Effector CD4-positive, alpha-beta T cell (primary cell): ENCODE measurements at places on chromosomes 11 and 22.

DNA sequence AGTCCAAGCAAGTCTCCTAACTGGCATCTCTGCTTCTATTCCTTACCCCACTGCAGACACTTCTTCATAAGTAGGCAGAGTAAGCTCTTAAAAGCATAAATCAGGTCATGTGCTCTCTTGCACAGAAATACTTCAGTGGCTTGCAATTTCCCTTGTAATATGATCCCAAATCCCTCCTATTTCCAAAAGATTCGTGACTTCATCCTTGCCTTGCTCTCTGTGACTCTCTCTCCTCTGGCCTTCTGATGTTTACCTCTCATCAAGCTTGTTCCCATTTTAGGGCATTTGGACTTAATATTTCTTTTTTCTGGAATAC lies 37.4 kb upstream of the NCR3LG1 start:
- no peak for DNase-seq

GRCh38 chr11:35235936-35236666 lies 97.1 kb downstream of the CD44 start:
- DNase-seq: peak; percentile 56

DNA sequence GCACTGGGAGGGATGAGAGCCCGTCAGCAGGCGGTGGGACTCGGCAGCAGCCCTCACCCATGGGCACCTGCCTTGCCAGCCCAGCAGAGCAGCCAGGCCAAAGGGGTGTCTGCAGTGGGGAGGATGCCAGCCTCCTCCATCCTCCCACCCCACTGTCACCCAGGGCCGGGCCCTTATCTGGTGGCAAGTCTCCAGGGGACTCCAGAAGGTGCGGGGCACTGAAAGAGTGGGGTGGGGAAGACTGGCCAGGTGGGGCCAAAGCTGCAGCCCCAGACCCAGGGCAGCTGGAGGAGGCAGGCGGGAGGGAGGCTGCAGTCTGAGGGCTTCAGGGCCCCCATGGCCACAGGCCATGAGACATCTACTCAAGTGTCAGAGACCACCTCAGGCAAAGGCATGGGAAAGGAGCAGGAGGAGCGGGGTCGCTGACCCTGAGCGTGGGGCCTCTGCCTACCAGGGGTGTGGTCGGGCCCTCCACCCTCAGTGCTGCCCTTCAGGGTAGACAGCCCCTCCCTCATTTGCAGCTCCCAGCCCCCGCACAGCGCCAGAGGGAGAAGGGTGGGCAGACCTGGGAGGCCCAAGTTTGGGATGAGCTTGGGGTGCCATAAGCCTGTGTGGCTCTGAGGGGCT lies 3.5 kb downstream of the DGCR6L start:
- DNase-seq: no peak

- peak; percentile 62 for DNase-seq
Observed at GRCh38 chr22:37051391-37052385, at the start of gene KCTD17. TSS of gene KCTD17 (plus strand) at chr22:37051742. CDS start at chr22:37051761, 19 bp downstream.

- no peak for DNase-seq
Observed at GRCh38 chr11:107996006-107996776, 12.5 kb upstream of the CUL5 start.

- no peak for DNase-seq
Observed at GRCh38 chr11:32365192-32365591, 70.1 kb downstream of the WT1 start.

DNA sequence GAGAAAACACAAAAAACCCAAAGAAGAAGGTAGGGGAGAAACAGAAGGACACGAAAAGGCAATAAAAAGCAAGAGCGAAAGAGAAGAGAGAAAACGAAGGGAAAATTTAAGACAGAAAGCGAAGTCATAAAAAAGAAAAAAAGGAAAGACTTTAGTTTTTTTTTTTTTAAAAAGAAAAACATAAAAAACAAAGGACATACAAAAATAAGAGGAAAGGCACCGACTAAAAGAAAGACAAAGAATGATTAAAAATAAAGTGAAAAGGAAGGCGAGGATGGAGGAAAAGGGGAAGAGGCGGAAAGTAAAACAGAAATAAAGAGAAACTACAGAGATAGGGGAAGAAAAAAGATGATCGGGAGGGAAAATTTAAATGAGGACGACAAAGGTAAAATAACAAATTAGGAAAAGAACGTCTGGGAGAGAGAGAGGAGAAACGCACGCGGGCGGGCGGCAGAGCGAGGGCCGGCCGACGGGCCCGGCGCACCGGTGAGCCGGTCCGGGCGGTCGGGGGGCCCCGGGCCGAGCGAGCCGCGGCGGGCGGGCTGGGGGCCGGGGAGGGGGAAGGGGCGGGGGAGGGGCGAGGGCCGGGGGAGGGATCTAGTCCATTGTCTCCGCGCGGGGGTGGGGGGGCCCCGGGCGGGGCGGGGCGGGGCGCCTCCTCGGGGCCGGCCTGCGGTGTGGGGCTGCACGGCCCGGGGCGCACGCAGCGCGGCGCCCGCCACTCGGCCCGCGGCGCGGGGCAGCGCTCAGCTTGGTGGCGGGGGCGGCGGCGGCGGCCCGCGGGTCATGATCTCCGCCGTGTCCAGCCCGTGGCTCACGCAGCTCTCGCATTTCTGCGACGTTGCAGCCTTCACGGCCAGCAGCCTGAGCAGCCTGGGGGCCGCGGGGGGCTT lies at the start of gene TBX1:
Gene TBX1 (plus strand): TSS at position 721 of the 893 bp plus-strand sequence. CDS start 66 bp downstream, at position 787.
- DNase-seq: no peak

DNA sequence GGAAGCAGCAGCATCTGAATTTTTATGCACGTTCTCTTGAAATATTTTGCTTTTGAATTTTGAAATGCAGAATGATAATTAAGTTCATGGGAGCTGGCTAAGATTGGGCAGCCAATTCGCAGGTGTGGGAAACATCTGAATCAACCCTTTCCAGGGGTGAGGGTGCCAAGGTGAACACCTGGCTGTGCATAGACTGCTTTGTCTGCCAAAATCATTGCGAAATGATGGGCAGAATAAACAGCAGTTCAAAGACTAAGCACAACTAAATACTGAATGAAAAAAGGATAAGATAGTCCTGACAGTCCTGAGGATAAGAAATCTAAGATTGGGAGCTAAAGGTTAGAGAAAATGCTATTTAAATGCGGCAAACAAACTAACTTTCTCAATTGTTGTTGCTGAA lies 813.3 kb upstream of the RAG2 start:
- DNase-seq: no peak

DNA sequence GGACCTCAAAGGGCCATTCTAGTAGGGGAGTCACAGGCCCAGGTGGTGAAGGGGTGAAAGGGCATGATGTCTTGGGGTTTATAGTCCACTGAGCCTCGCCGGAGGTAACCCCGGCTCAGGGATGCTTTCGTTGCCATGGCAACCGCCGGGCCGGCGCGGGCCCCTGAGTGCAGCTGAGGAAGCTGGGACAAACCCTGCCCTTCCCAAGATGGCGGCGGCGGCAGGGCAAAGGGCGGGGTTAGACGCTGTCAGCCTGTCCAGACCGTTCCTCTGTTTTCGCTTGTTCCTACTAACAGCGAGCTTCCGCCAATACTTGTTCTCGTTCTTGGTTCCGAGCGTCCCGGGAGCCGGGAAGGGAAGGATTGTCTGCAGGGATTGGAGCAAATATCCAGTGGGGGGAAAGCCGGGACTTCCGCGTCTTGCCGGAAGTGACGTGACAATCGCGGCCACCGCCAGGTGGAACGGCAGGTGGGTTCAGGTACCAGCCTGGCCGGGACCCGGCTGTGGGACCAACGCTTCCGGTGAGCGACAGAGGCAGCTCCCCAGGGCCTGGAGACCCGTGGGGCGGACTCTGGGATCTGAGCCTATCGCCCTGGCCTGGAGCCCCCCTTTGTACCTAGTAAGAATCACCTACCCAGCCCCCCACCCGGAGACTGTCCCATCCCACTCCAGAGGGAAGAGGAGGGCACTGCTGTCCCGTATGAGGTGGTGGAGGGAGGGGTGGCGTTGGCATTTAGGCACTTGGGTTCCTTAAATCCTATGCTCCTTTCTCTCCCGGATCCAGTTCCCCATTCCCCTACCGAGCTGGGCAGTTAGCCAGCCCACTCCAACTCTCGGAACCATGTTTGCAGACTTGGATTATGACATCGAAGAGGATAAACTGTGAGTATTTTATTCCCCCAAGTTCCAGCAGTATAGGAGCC lies at the start of gene PICK1:
Gene PICK1 (plus strand): TSS at position 436 of the 923 bp plus-strand sequence. CDS start 406 bp downstream, at position 842.
- DNase-seq: peak; percentile 67

DNA sequence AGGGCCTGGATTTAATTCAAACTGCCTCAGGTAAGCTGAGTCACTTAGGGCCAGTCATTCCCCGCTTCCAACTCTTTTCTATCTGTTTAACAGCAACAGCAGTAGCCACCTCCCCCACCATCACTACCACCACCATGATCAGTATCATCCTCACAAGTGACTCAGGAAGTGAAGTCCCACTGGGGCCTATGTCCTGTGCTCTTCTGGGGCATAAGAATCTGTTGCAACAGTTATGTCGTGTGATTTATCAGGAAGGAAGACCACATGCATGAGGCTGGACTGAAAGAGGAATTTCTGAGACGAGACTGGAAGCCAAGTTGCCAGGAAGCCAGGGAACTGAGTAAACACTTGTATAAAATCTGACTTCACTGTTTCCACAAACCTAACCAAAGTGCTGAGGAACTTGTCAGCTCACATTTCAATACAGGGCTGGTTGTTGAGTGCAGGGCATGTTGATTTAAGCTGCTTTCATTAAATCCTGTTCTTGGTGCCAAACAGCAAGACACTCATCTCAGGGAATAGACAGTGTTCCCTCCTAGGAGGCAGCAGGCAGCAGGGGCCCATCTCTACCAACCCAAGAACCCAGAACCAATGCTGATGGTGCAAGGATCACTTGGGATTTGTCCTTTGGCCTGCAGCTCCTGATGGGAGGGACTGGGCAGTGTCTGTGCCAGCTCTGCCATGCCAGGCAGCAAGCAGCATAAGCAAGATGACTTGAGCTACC lies 226.7 kb upstream of the NARS2 start:
- no peak for DNase-seq

- DNase-seq: no peak
Observed at GRCh38 chr11:90332415-90332814, 109.6 kb upstream of the CHORDC1 start.

DNA sequence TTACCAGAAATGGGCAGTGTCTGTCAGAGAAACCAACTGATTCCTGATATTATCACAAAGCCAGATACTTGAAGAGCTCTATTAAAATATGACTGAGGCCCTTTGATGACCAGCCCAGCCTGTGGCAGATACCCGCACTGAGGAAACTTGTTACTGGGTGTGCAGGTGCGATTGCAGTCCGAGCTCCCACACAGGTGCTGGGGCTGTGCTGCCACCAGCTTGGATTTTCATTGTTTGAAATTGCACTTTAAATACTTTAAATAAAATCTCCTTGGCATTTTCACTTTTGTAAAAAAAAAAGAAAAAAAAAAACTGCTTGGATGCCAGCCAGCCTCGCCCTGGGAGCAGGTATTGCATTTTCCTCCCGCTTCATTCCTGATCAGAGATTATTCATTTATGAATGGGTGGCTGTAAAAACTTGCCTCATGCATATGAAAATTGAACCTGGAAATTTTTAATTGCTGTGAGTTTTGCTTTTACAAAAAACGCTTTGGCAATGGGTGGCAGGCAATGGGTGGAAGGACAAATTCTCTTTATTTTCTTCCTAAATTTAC lies 21.2 kb downstream of the EHF start:
- DNase-seq: no peak

DNA sequence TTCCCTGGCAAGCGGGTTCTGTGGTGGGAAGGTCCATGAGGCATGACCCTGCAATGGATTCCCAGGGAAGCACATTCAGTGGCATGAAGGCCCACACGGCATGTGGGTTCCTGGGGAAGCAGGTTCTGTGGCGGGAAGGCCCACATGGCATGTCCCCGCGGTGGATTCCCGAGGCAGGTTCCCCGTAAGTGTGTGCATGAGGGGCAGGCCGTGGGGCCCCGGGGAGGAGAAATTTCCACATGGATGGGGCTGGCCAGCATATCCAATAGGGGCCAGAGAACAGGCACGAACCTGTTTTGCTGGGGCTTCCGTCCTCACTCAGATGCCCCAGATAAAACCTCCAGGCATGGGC lies 83.7 kb downstream of the PHF21B start:
- DNase-seq: no peak

- DNase-seq: no peak
Observed at GRCh38 chr11:126840201-126840886, 160.2 kb downstream of the KIRREL3 start.

- DNase-seq: no peak
Observed at GRCh38 chr11:134762248-134763029, 350.4 kb upstream of the B3GAT1 start.

DNA sequence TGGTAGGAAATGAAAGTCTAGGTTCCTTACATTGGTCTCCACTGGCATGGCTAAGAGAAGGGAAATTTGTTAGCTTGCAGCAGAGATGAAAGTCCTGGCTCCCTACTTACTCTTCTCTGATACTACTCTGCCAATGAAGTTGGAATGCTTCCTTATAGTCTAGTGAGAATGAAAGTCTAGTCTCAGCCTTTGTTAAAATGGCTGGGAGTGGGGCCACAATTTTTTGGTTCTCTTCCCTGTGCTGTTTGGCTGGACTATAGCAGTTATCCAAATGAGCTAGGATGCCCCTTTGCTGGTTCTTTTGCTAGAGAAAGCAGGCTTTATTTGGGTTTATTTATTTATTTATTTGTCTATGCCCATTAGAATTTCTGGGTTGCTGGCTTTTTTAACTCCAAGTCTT lies 414.3 kb downstream of the AASDHPPT start:
- DNase-seq: no peak

DNA sequence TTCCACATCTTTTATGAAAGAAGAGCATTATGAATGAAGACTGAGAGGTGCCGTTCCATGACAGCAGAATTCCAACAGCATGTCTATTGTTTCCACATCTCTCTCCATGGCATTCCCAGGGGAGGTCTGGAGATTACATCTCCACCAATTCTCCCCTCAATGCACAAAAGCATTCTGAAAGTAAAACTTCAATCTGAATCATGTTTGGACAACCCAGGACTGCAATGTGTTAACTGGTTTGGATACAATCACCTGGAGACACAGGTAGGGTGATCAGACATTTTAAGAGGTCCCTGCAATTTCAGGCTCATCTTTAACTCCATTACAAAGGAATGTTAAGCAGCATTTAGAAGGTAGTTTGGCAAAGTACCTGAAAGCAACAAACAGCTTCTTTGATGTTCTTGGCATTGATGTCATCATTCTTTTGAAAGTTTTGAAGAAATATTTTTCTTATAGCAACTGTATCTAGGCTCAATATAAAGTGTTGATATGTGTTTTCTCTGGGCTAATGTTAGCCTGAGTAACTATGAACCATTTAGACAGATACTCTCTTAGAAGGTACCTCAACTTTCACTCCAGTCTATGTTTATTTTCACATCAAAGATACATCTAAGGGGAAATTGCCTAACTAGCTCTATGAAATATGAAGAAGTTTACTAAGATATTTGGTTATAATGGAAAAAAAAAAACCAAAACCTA lies 181.4 kb upstream of the MTMR2 start:
- DNase-seq: no peak

GRCh38 chr11:35158701-35159510 lies 19.9 kb downstream of the CD44 start:
- DNase-seq: no peak

DNA sequence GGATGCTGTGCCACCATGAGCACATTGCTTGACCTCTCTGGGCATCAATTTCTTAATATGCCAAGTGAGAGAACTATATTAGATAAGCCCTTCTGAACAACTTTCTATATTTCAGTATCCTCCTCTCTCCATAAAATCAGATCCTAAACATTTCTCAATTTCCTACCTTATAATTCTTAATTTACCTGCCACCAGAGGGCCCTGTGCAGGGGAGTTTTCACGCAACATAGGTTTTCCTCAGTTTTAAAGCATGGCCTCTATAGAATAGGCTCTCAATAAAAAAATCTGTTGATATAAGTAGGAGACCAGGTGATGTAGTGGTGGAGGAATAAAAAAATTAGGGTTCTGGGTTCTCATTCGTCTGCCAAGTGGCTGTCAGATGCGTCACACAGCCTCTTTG lies 83.7 kb upstream of the DBX1 start:
- no peak for DNase-seq

- DNase-seq: no peak
Observed at GRCh38 chr11:18726040-18726439, at the start of gene IGSF22. TSS of gene IGSF22 (minus strand) at chr11:18726188. CDS start at chr11:18724236, 1,952 bp downstream.
